ENCODE measurements at places on chromosomes 12 and 14. TPM values are rescaled to one million over a fixed set of nuclear protein-coding genes. Genes with fewer than 3 reads are reported as not detected.

KLRD1 gene
- 0.11 TPM for polyA plus RNA-seq

NTN4 gene
- 147 TPM for polyA plus RNA-seq

KRT79 gene
- not detected for polyA plus RNA-seq

ACOT6 gene
- polyA plus RNA-seq = not detected

AMN gene
- 0.06 TPM for polyA plus RNA-seq

MUCL1 gene
- not detected for polyA plus RNA-seq

OVCH1 gene
- polyA plus RNA-seq = 0.22 TPM

ZC2HC1C gene
- polyA plus RNA-seq = 0.45 TPM

ADCY6 gene
- 26.7 TPM for polyA plus RNA-seq
